ENCODE measurements at places on chromosomes 2 and 18. TPM values are rescaled to one million over a fixed set of nuclear protein-coding genes. Genes with fewer than 3 reads are reported as not detected.

- H3K4me1 ChIP-seq, result no peaks in the 10 kb centered on the region
- no peaks in the 10 kb centered on the region for H3K36me3 ChIP-seq
- no peak for DNase-seq
- no peaks in the 10 kb centered on the region for H3K27me3 ChIP-seq
- H3K4me3 ChIP-seq, result no peak overlapping the region
Observed at GRCh38 chr2:85445316-85446295, 27.1 kb downstream of the SH2D6 start.

DNA sequence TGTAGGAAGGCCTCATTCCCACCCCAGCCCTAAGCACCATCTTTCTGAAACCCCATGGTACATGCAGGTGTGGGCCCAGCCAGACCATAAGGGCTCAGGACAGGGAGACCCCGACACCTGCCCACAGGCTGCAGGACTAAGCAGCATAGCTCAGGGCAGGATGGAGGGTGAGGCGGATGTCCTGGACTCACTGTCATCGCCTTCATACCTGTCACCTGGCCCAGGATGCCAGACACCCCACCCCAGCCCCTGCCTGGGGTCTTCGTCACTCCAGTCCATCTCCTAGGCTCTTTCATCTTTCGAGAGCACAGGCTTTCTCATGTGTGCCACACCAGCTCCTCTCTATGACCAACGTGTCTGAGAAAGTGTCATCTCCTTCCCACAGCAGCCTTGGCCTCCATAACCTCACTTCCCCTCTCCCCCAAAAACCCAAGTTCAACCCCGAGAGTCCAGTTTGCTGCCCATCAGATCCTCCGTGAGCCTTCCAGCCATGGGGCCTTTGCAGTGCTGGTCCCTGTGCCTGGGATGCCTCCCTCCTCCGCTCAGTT, 71.5 kb downstream of the EMX1 start:
- DNase-seq, result peak; percentile 7
- no peak overlapping the region for H3K27ac ChIP-seq
- H3K27me3 ChIP-seq, result no peaks in the 10 kb centered on the region

The THSD7B gene
- total RNA-seq, result 0.50 TPM

GRCh38 chr2:173001664-173002604, 73.7 kb upstream of the MAP3K20 start:
- H3K4me1 ChIP-seq, result no peaks in the 10 kb centered on the region
- no peaks in the 10 kb centered on the region for H3K27me3 ChIP-seq
- no peak for DNase-seq
- no peak overlapping the region for H3K4me3 ChIP-seq

The TAF4B gene
- total RNA-seq, result 20.4 TPM

The MZT2A gene
- 127 TPM for total RNA-seq

- no peak overlapping the region for H3K4me3 ChIP-seq
- H3K36me3 ChIP-seq, result no peaks in the 10 kb centered on the region
- no peak for DNase-seq
- H3K27ac ChIP-seq, result no peak overlapping the region
- H3K27me3 ChIP-seq, result no peaks in the 10 kb centered on the region
Observed at GRCh38 chr18:525036-525797, 24.7 kb upstream of the COLEC12 start.

DNA sequence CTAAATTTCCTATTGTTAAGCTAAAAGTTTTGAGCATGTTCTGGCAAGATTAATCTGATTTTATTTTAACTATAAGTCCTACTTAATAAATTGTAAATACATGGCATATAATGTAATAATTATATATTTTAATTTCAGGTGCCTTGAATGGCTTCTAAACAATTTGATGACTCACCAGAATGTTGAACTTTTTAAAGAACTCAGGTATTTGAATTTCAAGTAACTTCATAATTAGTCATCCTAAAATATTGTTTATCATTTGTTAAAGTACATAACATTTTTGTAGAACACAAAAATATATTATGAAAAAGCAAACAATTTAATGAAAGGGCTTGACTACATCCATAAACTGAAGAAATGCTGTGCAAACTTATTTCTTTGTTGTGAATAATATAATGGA, 14.5 kb downstream of the GMCL1 start:
- no peak overlapping the region for H3K27ac ChIP-seq
- H3K4me1 ChIP-seq, result no peaks in the 10 kb centered on the region
- DNase-seq, result no peak
- H3K4me3 ChIP-seq, result no peak overlapping the region

GRCh38 chr18:56795381-56795780, 144.2 kb downstream of the WDR7 start:
- no peak for DNase-seq
- no peaks in the 10 kb centered on the region for H3K27me3 ChIP-seq
- H3K36me3 ChIP-seq, result no peaks in the 10 kb centered on the region
- no peak overlapping the region for H3K27ac ChIP-seq

The DUSP2 gene
- 13.5 TPM for total RNA-seq

The CYTIP gene
- total RNA-seq, result 0.09 TPM

DNA sequence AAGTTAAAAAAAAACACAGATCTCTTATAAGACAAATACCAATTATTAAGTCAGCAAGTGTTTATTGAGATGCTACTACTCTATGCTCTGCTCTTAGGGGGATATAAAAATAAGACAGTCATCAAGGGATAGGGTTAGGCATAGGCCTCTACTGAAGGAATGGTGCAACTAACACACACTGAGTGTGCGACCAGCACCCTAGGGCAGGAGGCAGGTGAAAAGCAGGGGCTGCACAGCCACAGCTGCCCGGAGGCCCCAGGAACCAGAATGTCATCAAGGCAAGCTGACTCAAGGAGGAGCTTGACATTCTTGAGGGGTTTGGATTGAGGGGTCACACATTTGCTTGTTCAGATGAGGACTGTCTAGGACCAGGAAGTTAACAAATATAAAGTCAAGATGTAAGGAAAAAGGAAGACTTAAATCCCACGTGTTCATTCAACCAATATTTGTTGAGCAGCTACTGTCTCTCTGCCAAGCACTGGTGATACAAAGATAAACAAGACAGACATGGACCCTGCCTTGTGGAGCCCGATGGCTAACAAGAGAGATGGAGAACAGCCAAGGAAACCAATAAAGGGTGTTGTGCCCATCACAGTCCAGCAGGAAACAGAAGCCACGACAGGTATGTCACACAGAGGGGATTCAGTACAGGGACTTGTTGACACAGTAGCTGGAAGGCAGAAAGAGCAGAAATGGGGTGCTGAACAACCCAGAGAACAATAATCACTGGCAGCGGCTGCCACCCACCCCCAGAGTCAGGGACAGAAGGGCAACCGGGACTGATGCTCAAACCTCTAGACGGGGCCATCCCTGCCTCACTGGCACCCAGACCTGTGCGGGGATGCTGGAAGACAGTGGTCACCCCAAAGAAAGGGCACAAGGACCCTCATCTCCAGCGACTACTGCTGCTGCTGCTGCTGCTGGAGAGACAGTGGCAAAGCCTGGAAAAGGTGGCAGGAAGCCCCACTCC, 45.8 kb upstream of the MAL start:
- no peaks in the 10 kb centered on the region for H3K36me3 ChIP-seq
- no peak for DNase-seq
- no peak overlapping the region for H3K4me3 ChIP-seq

DNA sequence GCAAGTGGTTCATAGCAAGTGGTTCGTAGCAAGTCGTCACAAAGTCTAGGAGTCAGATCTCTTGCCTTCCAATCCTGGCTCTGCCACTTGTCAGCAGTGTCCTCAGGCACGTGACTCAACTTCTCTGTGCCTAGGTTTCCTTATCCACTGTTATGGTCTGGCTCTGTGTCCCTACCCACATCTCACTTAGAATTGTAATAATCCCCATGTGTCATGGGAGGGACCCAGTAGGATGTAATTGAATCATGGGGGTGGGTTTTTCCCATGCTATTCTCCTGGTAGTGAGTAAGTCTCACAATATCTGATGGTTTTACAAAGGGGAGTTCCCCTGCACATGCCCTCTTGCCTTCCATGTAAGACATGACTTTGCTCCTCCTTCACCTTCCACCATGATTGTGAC, 51.8 kb upstream of the AP1S3 start:
- no peaks in the 10 kb centered on the region for H3K4me1 ChIP-seq
- no peak overlapping the region for H3K27ac ChIP-seq
- peaks cover 66% of the 10 kb centered on the region for H3K36me3 ChIP-seq
- H3K27me3 ChIP-seq, result no peaks in the 10 kb centered on the region
- H3K4me3 ChIP-seq, result no peak overlapping the region

The TTC32 gene
- total RNA-seq, result 8.9 TPM

DNA sequence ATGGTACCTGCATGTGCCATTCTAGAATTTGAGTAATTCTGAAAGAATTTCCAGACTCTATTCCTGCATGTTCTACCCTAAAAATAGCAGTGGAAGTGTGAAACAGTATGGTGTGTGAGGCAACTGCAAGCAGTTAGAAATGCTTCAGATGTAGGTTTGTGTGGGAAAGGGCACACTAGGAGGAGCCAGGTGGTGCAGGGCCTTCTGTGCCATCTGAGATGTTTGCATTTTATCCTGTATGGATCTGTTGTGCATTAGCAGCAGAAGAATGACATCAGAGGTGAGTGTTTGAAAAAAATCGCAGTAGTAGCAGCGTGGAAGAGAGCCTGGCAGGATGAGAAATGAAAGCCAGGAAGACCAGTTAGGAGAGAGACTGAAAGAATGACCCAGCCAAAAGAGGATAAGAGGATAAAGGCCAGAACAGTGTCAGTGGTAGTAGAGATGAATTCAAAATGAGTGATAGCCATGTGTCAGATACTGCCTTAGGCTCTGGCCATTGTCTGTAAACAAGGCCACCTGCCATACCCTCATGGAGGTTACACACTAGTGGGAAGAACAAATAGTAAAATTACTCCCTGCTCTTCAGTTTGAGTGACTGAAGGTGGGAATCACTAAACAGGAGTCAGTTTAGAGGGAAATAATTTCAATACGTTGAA, 142.2 kb downstream of the PKP4 start:
- no peaks in the 10 kb centered on the region for H3K36me3 ChIP-seq
- no peaks in the 10 kb centered on the region for H3K27me3 ChIP-seq
- 0 out of 2 replicates have a peak, but pooled peaks cover 5% of the 10 kb centered on the region for H3K4me1 ChIP-seq
- no peak for DNase-seq
- no peak overlapping the region for H3K4me3 ChIP-seq

GRCh38 chr18:41396861-41397260, 558.2 kb upstream of the PIK3C3 start:
- H3K27me3 ChIP-seq, result no peaks in the 10 kb centered on the region
- H3K4me3 ChIP-seq, result no peak overlapping the region
- H3K36me3 ChIP-seq, result no peaks in the 10 kb centered on the region
- no peaks in the 10 kb centered on the region for H3K4me1 ChIP-seq
- H3K27ac ChIP-seq, result no peak overlapping the region
- DNase-seq, result no peak

The DPP4 gene
- total RNA-seq, result 2.8 TPM

DNA sequence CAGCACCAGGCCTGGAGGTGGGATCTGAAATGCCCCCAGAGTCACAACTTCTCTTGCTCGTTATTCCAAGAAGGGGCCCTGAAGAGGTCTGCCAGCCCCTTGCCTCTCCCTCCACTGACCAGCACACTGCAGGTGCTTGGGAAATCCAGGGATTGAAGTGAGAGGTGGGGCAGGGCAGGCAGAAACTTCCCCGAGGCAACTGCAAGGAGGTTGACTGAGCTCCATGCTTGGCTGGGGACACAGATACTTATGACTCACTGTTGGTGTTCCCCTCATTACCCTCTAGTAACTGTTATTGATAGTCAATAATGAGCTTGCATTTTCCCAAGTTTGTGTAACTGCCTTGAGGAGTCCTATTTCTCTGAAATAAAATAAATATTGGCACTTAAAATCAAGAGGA, 47.5 kb downstream of the MARCO start:
- H3K36me3 ChIP-seq, result no peaks in the 10 kb centered on the region
- H3K4me1 ChIP-seq, result no peaks in the 10 kb centered on the region

GRCh38 chr18:32276256-32276655, 86.4 kb downstream of the MEP1B start:
- no peaks in the 10 kb centered on the region for H3K4me1 ChIP-seq
- no peak for DNase-seq
- no peaks in the 10 kb centered on the region for H3K27me3 ChIP-seq
- no peak overlapping the region for H3K4me3 ChIP-seq
- peaks cover 9% of the 10 kb centered on the region for H3K36me3 ChIP-seq

- no peaks in the 10 kb centered on the region for H3K27me3 ChIP-seq
- H3K4me3 ChIP-seq, result no peak overlapping the region
- H3K4me1 ChIP-seq, result peaks cover 5% of the 10 kb centered on the region
- no peak for DNase-seq
- H3K36me3 ChIP-seq, result peaks cover 10% of the 10 kb centered on the region
- H3K27ac ChIP-seq, result no peak overlapping the region
Observed at GRCh38 chr2:24872344-24873115, 47.5 kb downstream of the ADCY3 start.

GRCh38 chr2:164766954-164767320, 74.7 kb downstream of the COBLL1 start:
- no peaks in the 10 kb centered on the region for H3K27me3 ChIP-seq
- no peaks in the 10 kb centered on the region for H3K4me1 ChIP-seq
- DNase-seq, result no peak
- no peak overlapping the region for H3K4me3 ChIP-seq

DNA sequence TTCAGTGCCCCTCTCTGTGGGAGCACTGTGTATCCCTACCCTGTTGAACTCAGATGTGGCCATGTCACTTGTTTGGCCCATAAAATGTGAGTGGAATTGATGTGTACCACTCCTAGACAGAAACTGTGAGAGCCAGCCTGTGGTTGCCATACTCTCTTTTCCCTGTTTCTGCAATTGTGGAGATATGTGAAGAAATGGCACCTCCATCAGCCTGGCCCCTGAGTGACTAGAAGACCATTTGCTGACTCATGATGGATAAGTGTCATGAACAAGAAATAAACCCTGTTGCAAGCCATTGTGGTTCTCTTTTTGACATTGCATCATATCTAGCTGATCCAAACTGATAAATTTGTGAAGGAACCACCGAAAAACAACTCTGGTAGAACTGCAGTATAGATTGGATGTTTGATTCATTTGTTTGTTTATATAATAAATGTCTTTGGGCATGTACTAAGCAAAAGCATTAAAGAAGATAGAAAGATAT, 214.5 kb upstream of the FBXO11 start:
- no peak for DNase-seq
- H3K4me3 ChIP-seq, result no peak overlapping the region
- no peak overlapping the region for H3K27ac ChIP-seq
- H3K36me3 ChIP-seq, result 0 out of 2 replicates have a peak, but pooled peaks cover 3% of the 10 kb centered on the region

- no peak overlapping the region for H3K4me3 ChIP-seq
- DNase-seq, result no peak
- no peaks in the 10 kb centered on the region for H3K36me3 ChIP-seq
- no peaks in the 10 kb centered on the region for H3K27me3 ChIP-seq
- no peak overlapping the region for H3K27ac ChIP-seq
Observed at GRCh38 chr2:98907385-98907784, 28.6 kb downstream of the CRACDL start.

- H3K36me3 ChIP-seq, result no peaks in the 10 kb centered on the region
- no peaks in the 10 kb centered on the region for H3K4me1 ChIP-seq
- peak; percentile 29 for DNase-seq
Observed at GRCh38 chr18:68148863-68149262, 566.0 kb downstream of the TMX3 start.

DNA sequence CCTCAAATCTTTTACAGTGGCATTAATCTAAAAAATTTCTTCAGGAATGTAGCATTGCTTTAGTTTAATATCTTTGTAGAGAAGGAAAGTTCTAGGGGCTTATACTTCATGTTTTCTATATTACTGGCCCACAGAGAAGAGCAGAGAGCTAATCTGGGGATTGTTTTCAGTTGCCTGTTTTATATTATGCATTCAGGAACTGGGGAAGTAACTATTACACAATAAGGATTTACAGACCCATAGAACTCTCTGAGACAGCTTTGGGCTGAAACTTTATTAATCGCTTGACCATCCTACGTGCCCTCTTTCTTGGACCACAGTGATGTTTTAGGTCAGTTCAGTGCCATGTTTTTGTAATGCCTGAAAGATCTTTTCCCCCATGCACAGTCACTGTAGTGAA, 29.9 kb downstream of the BIRC6 start:
- no peaks in the 10 kb centered on the region for H3K27me3 ChIP-seq
- no peak overlapping the region for H3K4me3 ChIP-seq
- H3K36me3 ChIP-seq, result peaks cover 9% of the 10 kb centered on the region
- no peak for DNase-seq
- H3K4me1 ChIP-seq, result no peaks in the 10 kb centered on the region

The NPAS2 gene
- 1.1 TPM for total RNA-seq

The SERPINB12 gene
- total RNA-seq, result not detected

All from H9 (cell line).